ENCODE measurements at places on chromosomes 1 and 21.

DNA sequence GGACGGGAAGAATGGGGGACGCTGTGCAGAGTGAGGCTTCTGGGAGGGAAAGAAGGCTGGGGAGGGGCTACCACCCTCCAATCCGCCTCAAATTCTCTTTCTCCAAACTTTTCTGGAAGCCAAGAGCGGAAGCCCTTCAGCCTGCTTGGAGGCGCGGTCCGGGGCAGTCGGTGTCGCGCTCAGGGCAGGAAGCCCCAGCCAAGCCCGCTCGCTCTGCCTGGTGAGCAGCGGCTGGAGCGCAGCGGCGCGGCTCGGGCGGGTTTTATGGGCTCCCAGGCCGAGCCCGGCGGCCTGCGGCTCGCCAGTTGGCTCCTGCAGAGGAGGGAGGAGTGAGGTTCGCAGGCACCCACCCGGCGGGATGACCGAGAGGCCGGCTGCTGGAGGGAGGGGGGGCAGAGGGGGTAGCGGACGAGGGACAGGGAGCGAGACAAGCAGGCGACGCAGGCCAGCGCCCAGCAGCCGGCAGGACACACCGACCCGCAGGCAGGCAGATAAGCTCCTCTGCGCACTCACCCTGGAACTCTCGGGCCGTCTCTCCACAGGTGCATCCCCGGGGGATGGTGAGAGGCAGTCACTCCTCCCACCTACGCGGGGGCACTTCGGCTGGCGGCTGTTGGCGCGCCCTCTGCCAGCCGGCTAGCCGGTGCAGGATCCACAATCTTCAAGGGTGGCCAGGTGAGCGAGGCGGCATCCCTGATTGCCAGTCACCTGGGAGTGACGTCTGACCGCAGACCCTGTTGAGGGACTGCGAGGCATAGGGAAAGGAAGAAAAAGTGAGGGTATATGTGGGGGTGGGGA is at the start of gene AVPR1B:
TSS of gene AVPR1B (minus strand) at position 238 of the 798 bp plus-strand sequence. CDS start 498 bp downstream, outside the sequence.
- no peak for DNase-seq

DNA sequence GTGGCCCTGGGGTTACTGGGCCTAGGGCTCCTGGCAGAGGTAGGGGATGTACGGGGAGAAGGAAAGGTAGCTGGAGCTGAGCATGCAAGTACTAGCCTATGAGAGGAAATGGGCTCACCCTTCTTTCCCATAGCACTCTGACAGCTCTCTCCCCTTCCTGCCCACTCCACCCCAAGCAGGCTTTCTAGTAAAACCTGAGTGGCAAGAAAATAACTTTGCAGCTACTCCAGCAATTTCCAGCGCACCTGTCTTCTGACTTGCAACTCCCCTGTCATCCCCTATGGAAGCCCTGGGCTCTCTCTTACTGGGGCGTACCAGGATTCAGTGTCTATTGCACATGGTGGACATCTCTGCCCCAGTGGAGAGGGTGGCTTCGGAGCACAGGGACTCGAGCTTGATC is 6.7 kb upstream of the IVL start:
- no peak for DNase-seq

DNA sequence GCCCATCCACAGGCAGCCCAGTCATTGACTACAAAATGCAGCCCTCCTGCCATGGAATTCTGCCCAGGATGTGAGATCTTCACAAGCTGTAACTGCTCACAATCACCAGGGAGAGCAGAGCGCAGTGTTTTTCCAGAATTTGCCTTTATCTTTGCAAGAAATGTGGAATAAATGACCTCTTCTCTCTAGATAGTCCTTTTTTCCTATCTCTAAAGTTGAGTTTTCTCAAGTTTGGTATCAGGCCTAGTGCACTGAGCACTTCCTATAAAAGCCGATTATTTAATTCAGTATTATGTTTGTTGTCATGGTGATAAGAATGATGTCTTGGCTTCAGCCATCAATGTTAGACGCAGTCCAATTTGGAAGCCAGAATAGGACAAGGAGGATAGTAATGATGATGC is 246.9 kb upstream of the IRF2BP2 start:
- no peak for DNase-seq

- DNase-seq, result peak; percentile 47
Measured at GRCh38 chr1:107965110-107965991, at the start of gene VAV3. Gene VAV3, minus strand, starts transcription at chr1:107965180. Its CDS starts 311 bp downstream, at chr1:107964869.

DNA sequence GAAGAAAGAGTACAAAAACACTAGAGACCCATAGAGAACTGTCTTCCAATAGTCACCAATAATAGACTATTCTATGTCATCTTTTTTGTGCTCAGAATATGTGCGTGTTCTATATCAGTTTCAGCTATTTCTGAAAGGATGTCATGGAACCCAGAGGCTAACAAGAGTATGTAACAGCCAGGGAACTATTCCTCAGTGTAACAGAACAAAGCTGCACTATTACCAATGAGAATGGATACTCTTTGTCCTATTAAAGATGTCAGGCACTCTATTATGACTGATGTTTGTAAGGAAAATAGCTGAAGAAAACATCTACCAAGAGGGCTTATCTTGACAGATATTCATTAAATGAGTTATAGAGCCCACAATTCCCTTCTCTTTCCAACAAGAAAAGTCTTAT is 8.6 kb upstream of the LRRC8C start:
- no peak for DNase-seq

GRCh38 chr1:15328351-15329103 is 81.2 kb upstream of the EFHD2 start:
- DNase-seq, result no peak

- no peak for DNase-seq
Measured at GRCh38 chr21:41894922-41895557, 15.9 kb upstream of the PRDM15 start.

- no peak for DNase-seq
Measured at GRCh38 chr21:41361053-41361785, 608 bp upstream of the MX2 start.

- no peak for DNase-seq
Measured at GRCh38 chr1:101437800-101438199, 201.0 kb downstream of the S1PR1 start.
